ENCODE measurements at places on chromosomes 4 and X. TPM values are rescaled to one million over a fixed set of nuclear protein-coding genes. Genes with fewer than 3 reads are reported as not detected.

Gene RIPPLY1
- total RNA-seq: not detected

DNA sequence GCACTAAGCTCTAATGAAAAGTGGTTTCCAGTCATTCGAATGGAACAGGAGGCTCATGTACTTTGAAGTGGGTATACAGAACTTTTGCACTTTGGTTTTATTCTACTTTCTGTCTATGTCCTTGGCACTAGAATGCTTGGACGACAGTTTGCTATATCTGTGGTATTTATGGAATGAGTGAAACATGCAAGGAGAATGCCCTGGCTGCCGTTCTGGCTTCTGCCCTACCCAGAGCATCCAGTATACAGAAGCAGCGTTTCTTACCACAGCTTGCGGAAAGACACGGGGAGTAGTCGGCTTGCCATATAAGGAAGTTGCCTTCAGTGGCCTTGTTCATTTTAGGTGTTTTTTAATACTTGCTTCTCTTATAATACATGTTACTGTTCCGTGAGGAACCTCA is 98.0 kb downstream of the TBL1X start:
- no peak overlapping the region for H3K4me3 ChIP-seq
- peaks cover 6% of the 10 kb centered on the region for H3K4me1 ChIP-seq
- H3K27me3 ChIP-seq: no peaks in the 10 kb centered on the region
- no peak for DNase-seq
- no peak overlapping the region for H3K27ac ChIP-seq

DNA sequence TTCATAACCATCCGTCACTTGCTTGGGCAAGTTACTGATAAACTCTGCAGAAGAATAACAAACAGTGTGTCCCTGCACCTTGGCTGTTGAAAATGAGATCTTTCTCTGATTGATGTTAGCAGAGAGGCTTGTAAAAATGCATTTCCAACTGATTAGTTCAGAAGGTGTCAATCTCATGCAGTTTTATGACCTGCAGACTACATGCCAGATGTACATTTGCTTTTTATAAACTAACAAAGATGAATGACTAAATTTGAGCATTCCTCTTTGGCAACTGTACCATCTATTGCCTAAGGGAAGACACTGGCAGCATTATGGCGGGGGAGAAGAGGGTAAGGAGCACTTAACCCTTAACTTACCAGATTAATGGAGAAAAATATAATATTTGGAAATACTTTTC is 192.8 kb downstream of the DCTD start:
- no peak for DNase-seq
- no peak overlapping the region for H3K27ac ChIP-seq
- H3K36me3 ChIP-seq: no peaks in the 10 kb centered on the region
- H3K4me1 ChIP-seq: no peaks in the 10 kb centered on the region
- peaks cover 25% of the 10 kb centered on the region for H3K27me3 ChIP-seq

GRCh38 chr4:94430406-94430805 is 21.3 kb upstream of the PDLIM5 start:
- H3K4me1 ChIP-seq: no peaks in the 10 kb centered on the region
- no peaks in the 10 kb centered on the region for H3K27me3 ChIP-seq
- H3K27ac ChIP-seq: no peak overlapping the region
- H3K36me3 ChIP-seq: no peaks in the 10 kb centered on the region
- H3K4me3 ChIP-seq: no peak overlapping the region

DNA sequence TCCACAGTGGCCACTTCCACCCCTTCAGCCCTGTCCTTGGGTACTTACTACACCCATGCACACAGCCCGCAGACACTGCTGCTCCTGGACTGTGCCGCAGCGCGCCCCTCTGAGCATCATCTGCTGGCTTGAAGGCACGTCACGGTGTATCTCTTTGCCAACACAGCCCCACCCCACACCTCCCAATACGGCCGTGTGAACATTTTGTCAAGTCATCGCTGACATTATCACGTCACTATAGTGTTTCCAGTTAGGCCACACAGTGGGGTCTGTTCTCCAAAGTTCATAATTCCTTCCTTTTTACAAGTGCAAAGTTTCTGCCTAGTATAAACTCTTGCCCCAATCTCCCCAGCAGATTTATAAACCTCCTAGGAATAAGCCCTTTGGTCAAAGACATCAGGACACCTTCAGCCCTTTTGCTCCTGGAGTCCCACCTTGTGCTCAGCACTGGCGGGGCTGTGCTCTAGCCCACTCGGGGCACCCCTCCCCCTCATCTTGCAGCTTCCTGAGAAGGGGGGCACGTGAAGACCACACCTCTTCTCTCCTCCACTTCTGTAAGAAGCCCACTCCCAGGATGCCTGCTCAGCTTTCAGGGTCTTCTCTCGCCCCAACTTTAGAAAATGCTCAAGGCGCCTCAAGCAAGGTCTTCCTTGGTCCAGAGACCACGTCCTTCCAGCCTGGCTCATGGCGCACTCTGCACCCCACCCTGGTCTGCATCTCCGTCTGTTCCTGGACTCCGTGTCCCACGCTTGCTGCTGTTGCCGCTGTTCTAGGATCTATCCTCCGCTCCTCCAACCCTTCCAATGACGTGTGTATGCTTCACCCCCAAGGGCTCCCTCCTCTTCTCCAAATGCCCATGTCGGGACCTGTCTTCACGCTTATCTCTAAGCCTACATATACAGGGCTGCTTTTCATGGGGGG is 7.2 kb downstream of the FAM53A start:
- H3K27me3 ChIP-seq: no peaks in the 10 kb centered on the region
- H3K4me1 ChIP-seq: peaks cover 4% of the 10 kb centered on the region
- H3K36me3 ChIP-seq: no peaks in the 10 kb centered on the region
- no peak overlapping the region for H3K27ac ChIP-seq

DNA sequence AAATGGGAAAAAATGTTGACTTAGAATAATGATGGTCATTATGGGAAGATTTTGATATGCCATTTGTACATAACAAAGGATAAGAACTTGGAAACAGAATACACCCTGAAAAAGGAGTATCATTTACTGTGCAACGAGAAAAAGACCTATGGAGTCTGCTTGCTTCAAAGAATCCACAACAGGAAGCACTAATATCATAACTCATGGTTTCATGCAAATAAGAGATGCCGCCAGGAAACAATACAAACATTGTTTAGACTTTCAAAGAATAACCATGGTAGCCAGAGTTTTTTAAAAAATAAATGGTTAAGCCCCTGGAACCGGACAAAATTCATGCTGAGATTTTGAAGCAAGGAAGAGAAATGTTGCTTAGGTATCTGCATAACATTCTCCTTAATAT is 139.9 kb upstream of the ETNPPL start:
- no peak overlapping the region for H3K27ac ChIP-seq
- no peaks in the 10 kb centered on the region for H3K4me1 ChIP-seq
- H3K27me3 ChIP-seq: no peaks in the 10 kb centered on the region
- no peak overlapping the region for H3K4me3 ChIP-seq
- H3K36me3 ChIP-seq: no peaks in the 10 kb centered on the region

GRCh38 chr4:1383728-1384591 is 22.3 kb downstream of the NKX1-1 start:
- DNase-seq: no peak
- H3K27me3 ChIP-seq: no peaks in the 10 kb centered on the region
- H3K4me3 ChIP-seq: no peak overlapping the region
- H3K27ac ChIP-seq: no peak overlapping the region

DNA sequence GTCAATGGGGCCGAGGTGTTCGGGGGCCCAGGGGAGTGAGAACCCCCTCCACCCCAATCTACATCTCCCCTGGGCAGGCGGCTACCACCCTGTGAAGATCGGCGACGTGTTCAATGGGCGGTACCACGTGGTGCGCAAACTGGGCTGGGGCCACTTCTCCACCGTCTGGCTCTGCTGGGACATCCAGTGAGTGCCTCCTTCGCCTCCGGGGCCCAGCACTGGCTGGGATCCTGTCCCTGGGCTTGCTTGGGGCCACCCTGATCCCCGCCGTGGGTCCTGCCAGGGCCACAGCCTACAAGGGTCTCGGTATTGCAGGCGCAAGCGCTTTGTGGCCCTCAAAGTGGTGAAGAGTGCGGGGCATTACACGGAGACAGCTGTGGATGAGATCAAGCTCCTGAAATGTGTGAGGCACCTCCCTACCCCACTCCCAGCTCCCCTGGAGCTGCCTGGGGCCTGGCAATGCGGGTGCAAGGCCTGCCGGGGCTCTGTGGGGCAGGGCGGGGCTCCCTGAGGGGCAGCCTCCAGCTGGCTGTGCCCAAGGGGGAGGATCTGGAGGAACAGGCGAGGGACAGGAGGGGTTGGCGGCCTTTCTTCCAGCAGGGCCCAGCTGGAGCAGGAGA is 697 bp downstream of the SRPK3 start:
- no peak overlapping the region for H3K4me3 ChIP-seq
- peaks cover 3% of the 10 kb centered on the region for H3K27me3 ChIP-seq
- H3K4me1 ChIP-seq: peaks cover 21% of the 10 kb centered on the region
- DNase-seq: no peak
- H3K27ac ChIP-seq: peak overlapping the region; percentile 79
- no peaks in the 10 kb centered on the region for H3K36me3 ChIP-seq

DNA sequence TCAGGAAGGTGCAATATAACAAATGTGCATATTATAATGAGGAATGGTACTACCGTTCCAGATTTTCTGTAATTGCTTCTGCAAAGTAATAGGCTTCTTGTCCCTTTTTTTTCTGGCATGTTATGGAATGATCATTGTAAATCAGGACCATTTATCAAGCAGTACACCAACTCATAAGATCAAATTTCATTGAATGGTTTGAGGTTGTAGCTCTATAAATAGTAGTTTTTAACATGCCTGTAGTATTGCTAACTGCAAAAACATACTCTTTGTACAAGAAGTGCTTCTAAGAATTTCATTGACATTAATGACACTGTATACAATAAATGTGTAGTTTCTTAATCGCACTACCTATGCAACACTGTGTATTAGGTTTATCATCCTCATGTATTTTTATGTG is 12.6 kb downstream of the IBSP start:
- no peak for DNase-seq
- no peak overlapping the region for H3K27ac ChIP-seq
- no peaks in the 10 kb centered on the region for H3K27me3 ChIP-seq
- H3K4me1 ChIP-seq: no peaks in the 10 kb centered on the region
- no peaks in the 10 kb centered on the region for H3K36me3 ChIP-seq
- H3K4me3 ChIP-seq: no peak overlapping the region

GRCh38 chr4:128450326-128451120 is 162.9 kb upstream of the PGRMC2 start:
- H3K4me3 ChIP-seq: no peak overlapping the region
- H3K27ac ChIP-seq: peak overlapping the region; percentile 47
- no peaks in the 10 kb centered on the region for H3K36me3 ChIP-seq
- no peaks in the 10 kb centered on the region for H3K4me1 ChIP-seq
- H3K27me3 ChIP-seq: no peaks in the 10 kb centered on the region

DNA sequence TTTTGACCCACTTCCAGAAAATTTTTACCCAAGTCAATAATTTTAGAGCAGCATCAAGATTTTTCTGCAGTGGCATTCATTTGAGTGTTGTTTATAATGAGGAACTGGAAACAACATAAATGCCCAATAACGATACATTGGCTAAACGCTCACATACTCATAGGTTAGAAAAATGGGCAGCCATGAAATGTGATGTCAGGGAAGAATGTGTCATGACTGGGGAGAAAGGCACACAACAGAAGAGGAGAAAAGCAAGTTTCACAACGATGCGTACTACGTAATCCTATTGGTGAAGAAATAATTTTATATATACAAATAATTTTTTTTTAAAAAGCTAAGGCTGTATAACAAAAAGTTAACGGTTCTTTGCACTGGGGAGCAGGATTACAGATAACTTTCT is 33.6 kb upstream of the MAP3K15 start:
- no peaks in the 10 kb centered on the region for H3K4me1 ChIP-seq
- no peak overlapping the region for H3K27ac ChIP-seq
- DNase-seq: no peak

All from transverse colon (tissue), 4 donors.